Mucosa of descending colon (tissue), 3 donors: ENCODE measurements at places on chromosomes 7 and 10. TPM values are rescaled to one million over a fixed set of nuclear protein-coding genes. Genes with fewer than 3 reads are reported as not detected.

Gene SKIDA1
- 2.4 TPM for total RNA-seq

Gene ANKRD22
- 30.6 TPM for total RNA-seq

Gene ACBD5
- 39.9 TPM for total RNA-seq

Gene BMPER
- total RNA-seq = 1.3 TPM

Gene PALS2
- 15.1 TPM for total RNA-seq

Gene MSMB
- not detected for total RNA-seq

Gene CCL24
- 6.9 TPM for total RNA-seq

GRCh38 chr10:128929767-128930166, 537.3 kb upstream of the MGMT start:
- no peak for DNase-seq

GRCh38 chr7:8560501-8560900, 127.1 kb downstream of the NXPH1 start:
- DNase-seq = no peak

DNA sequence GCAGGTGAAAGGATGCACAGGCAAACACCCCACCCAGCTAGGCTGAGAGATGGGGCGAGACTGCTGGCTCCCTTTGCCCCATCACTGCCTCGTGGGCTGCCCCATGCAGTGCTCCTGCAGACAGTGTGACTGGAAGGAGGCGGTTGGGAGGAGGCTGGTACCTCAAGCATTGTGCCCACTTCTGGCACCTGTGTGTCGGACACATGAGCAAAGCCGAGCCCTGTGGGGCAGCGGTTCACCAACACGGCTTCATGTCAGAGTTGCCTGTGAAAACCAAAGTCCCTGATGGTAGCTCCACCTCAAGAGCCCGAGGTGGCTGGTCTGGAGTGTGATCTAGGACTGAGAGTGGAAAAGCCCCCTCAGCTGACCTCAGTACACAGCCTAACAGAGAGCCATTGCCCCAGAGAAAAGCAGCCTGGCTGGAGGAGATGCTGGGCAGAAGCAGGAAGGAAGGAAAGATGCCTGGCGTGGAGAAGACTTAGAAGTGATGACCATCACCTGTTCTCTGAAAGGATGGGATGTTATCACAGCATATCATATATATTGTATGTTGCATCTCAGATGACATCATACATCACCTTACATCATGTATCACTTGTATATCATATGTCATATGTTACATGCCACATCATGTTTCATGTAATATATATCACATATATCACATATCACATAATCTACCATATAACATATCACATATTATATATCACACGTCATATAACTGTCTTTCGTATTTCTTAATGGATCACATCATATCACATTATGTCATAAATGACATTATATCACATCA, 75.6 kb downstream of the ADCY1 start:
- DNase-seq = no peak

GRCh38 chr10:123357421-123357930, 203.3 kb downstream of the BUB3 start:
- no peak for DNase-seq

DNA sequence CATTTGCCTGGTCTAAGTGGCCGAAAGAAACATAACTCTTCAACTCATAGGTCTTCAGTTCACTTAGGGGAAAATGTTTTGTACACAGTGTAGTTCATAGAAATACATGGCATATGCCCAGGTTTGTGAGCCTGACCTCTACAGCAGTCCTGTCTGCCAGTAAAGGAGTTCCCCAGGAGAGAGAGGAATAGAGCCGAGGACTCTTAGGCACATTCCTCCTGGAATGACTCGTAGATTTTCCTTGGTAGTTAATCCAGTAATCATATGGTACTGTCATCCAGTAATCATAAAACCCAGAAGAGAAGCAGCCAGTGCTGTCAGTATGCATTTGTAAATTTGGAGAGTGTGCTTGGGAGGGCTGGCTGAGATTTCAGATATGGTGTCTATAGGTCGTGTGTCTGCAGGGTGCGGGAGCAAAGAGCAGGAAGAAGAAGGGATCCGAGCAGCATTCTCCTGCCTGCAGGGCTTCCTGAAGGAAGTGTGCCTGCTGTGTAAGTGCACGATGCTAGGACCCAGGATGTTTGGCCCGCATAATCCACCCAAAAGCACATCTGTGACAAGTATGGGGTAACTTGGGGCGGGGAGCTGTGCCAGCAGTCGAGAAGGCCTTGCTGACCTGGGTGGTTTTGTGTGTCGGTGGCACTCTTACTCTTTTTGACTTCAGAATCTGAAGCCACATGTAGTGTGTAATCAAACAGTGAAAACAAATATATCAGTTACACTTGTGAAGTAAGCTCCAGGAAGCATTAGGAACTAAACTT, 13.9 kb downstream of the EIF4H start:
- DNase-seq = no peak

DNA sequence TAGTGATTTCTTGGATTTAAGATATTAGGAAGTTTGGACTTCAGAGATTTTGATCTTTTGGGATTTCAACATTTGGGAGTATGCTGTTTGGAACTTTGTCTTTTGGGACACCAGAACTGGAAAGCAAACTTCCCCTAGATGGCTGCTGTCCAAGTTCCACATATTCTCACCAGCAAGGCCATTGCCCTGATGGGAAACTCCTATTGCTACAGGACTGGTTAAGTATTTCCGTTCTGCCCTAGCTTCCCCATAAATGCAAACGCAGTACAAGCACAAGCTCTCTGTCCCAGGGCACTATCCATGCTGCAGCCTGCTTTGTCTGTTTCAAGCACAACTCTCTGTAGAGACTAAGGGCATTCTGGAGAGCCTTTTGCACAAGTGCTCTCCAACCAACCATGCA, 79.3 kb upstream of the SLC25A13 start:
- DNase-seq = no peak

DNA sequence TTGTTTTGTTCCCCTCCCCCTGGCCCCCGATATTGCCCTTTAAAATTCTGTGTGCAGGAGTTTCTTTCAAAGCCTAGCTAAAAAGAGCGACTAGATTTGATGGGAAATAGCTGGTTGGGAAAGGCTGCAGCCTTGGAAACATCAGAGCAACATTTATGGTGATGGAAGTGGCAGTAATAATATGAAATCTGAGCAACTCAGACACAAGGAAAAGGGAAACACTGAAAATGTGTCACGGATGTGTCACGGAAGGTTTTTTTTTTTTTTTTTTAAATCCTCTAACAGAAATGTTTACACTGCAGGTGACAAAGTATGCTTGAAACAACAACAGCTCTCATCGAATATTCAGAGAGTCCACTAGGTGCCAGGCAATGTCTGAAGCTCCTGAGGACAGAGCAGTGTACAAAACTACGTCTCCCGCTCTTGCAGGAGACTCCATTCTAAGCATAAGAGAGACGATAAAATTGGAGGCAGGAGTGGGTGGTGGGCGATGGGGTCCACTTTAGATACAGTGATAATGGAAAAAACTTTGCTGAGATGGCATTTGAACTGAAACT, 143.0 kb downstream of the RSU1 start:
- DNase-seq = no peak

DNA sequence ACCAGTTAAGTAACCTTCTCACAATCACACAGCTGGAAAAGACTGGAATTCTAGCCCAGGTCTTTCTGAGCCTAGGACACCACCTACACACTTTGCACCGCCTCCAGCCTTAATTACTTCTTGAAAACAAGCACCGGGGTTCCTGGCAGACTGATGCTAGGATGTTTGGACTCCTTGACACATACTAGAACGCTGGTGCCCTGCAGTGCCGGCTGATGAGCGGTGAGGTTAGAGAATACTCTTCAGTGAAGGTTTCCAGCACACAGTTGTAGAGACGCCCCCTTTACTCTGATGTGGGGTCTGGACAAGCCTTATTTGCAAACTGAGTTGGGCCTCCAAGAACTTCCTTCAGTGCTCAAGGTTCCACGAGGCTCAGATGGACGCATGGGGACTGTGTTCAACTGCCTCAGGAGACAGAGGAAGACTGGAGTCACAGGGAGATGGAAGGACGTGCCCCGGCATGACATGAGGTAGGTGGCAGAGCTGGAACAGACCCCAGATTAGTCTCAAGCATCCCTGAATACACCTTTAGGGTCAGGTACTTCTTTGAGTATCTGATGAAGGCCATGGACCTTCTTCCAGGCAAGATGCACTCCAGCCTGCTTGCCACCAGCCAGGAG, 89.6 kb downstream of the COBL start:
- no peak for DNase-seq

GRCh38 chr7:13336227-13336626, 648.8 kb downstream of the ARL4A start:
- DNase-seq = no peak

DNA sequence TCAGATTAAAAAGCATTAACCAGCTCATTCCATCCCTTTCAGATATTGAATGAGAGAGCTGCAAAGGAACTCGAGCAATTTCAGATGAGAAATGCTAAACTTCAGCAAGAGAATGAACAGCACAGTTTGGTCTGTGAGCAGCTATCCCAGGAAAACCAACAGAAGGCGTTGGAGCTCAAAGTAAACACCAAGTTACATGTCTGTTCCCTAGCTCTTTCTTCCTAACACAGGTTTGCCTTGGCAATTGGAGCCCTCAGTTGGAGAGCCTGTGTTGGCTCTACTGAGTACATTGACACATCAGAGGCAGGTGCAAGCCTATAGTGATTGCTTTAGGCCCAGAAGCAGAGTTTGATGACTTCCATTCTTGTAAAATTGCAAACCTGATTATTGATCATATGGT, 14.7 kb downstream of the CFAP58 start:
- no peak for DNase-seq

GRCh38 chr7:42197451-42197850, 39.6 kb downstream of the GLI3 start:
- DNase-seq = no peak

GRCh38 chr10:103578782-103579382, 85.4 kb downstream of the NEURL1 start:
- peak; percentile 85 for DNase-seq

GRCh38 chr7:41708581-41709358, 5.9 kb upstream of the INHBA start:
- DNase-seq = no peak

DNA sequence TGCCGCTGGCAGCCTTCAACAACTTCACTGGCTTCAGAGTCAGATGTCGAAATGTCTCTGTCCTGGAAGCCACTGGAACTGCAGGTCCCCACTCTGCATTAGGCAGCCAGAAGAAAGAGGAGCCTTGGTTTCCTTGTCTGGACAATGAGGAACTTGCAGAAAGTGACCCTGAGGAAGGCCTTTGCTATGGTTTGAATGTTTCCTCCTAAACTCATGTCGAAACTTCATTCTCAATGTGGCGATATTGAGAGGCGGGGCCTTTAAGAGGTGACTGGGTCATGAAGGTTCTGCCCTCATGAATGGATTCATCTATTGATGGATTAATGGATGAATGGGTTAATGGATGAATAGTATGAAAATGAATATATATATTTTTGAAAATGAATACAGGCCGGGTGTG, 61.6 kb upstream of the GPR26 start:
- DNase-seq = no peak

DNA sequence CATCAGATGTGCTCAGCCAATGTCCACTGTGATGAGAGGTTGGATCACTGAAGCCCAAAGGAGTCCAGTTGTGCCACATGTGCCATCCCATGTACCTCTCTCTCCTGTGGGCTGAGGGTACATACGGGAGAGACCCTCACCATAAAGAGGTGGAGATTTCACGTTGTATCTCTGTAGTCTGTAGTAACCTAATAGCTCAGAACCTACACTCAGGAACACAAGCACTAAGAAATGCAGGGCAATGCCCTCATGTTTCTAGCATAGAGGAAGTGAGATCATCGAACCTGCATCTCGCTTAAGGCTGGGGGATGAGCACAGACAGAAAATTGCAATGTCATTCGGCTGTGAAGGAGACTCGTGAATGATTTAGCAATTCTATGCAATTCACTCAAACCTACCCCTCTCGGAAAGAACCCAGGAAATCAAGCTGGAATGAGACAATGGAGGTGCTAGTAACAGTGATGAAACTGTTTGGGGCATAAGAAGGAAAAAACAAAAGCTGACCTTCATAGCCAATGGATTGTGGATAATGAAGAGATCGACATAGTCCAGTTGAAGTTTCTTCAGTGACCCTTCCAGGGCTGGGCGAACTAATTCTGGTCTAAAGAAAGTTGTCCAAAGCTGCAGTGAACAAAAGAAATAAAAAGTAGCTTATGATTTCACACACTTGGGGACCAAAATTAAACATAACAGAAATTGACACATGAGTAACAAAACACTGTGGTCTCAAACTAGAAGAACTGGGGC, 80.3 kb upstream of the UCN3 start:
- DNase-seq = no peak

DNA sequence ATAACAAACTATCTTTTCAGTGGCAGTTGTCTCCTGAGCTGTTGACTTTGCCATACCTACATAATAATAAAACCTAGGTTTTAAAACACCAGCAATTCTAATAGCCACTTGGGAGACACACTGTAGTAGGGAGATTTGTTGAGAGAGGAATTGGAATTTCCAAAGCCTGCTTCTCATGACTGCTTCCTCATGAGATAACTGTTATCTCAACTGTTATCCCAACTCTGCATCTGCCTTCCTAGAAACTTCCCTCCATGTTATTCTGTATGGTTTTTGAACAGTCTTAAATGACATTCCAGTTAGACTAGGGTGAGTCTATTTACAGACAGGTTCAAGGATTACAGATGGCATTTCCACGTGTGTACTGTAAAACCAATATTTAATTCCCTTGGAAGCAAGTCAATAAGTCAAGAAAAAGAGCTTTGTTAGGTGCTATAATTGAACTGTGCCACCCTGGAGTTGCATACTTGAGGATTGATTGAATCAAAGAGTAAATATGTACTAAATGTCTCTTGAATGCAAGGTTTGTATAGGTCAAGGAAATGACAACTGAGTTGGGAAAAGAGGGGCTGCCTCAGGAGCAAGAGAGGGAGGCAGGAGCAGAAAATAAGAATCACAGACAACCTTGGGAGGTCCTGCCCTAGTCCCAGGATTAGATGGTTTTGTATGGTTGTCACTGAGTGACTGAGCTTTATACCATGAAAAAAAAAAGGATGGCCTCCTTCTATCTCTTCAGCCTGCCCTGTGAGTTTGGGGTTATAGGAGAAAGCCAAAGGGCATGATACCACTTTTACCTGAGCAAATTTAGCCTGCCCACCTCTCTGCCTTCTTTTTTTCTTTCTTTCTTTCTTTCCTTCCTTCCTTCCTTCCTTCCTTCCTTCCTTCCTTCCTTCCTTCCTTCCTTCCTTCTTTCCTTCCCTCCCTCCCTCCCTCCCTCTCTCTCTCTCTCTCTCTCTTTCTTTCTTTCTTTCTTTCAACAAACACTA, 9.9 kb upstream of the TM9SF3 start:
- DNase-seq = no peak

DNA sequence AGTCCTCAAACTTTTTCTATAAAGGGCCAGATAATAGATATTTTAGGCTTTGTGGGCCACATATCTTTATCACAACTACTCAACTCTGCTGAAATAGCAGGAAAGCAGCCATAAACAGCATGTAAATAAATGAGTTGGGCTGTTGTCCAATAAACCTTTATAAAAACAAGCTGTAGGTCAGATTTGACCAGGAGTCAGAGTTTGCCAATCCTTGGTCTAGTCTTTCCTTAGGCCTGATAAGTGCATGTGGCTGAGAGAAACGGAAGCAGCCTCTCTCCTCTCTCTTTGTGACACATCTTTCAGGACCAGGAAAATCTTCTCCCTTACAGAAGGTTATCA, 724.5 kb downstream of the GRID1 start:
- no peak for DNase-seq
